ENCODE measurements at places on chromosomes 7 and 10.

GRCh38 chr7:66537876-66538275, 90.8 kb upstream of the KCTD7 start:
- no peak for DNase-seq

GRCh38 chr10:120824881-120825309, 26.3 kb upstream of the WDR11 start:
- DNase-seq = no peak

DNA sequence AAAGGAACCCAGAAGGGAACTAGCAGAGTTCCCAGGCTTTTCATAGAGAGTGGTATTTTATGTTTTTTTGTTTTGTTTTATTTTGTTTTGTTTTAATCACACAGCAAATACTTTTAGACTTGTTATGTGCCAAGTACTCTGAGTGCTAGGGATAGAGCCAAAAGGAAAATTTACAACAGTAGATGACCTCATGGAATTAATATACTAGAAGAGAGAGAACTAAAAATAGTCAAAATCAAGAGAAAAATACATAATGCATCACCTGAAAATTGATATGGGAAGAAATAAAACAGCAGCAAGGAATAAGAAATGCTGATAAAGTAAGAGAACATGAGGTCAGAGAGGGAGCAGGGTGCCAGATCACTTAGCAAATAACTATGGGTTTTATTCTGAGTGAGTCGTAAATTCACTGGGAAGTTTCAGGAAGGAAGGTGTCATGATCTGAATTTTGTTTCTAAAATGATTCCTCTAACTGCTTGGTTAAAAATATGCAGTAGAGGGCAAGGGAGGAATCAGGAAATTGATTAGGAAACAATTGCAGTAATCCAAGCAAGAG, 351.0 kb downstream of the ANKRD7 start:
- no peak for DNase-seq

- no peak for DNase-seq
Observed at GRCh38 chr7:112160771-112161150, 45.4 kb downstream of the DOCK4 start.

GRCh38 chr10:99845837-99846382, 63.5 kb downstream of the ABCC2 start:
- DNase-seq = peak; percentile 63

GRCh38 chr7:8162181-8162580, 99.8 kb downstream of the ICA1 start:
- no peak for DNase-seq

DNA sequence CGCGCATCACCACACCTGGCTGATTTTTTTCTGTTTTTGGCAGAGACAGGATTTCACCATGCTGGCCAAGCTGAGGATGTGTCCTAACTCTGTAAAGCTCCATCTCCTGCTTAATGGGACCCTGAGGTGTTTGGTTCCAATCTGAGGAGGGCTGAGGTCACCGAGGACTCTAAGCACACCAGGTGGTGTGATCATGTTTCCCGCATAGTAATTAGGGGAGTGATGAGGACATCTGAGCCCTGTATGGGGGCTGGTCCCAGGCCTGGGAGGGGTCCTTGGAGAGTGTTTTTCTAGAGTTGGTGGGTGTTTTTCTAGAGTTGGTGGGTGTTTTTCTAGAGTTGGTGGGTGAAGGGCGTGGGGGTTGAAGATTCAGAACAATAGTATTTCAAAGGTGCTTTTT, 3.0 kb upstream of the ABHD11 start:
- DNase-seq = no peak

DNA sequence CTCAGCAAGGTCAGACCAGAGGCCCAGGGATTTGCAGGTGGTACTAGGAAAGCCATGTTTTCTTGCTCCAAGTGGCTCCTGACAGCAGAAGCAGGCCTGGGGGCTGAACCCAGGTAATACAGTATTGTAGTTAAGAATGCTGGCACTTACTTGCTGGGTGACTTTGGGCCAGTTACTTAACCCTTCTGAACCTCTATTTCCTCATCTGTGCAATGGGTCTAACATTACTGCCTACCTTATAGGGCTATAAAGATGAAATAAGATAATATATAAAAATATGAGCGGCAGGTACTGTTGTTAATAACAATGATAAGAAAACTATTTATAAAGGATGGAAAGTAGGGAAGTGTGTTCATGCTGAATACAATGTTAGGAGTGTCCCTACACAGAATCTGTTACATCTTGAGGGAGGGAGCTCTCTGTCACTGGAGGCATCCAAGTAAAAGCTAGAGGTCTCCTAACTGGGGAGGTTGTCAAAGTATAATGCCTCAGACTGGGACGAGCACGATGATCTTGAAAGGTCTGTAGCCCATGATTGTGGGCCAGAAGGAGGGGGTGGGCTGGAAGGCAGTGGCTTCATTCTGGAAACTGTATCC, 26.9 kb downstream of the ADAMTS14 start:
- no peak for DNase-seq

DNA sequence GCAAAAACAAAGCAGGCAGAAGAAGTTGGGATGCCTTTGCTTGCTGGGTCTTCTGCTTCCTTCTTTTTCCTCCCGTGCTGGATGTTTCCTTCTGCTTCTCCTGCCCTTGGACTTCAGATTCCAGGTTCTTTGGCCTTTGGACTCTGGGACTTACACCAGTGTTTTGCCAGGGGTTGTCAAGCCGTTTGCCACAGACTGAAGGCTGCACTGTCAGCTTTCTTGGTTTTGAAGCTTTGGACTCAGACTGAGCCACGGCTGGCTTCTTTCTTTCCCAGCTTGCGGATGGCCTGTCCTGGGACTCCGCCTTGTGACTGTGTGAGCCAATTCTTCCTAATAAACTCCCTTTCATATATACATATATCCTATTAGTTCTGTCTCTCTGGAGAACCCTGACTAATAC, 11.3 kb upstream of the LCOR start:
- DNase-seq = no peak

DNA sequence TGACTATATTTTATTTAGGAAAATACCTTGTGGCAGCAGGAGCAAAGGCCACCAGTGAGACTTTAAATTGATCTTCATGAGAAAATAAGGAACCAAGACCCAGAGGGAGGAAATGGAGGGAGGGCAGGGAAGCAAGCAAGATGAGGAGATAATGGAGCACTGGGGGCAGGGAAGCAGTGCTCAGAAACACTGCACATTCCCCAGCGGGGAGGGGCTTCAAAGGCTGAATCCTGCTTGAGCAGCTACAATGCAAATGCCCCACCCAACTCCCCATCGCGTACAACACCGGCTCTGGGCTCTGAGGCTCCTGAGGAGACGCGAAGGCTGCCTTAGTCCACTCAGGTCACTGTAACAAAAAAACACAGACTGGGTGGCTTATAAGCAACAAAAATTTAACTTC, 503.8 kb downstream of the GRID1 start:
- no peak for DNase-seq

DNA sequence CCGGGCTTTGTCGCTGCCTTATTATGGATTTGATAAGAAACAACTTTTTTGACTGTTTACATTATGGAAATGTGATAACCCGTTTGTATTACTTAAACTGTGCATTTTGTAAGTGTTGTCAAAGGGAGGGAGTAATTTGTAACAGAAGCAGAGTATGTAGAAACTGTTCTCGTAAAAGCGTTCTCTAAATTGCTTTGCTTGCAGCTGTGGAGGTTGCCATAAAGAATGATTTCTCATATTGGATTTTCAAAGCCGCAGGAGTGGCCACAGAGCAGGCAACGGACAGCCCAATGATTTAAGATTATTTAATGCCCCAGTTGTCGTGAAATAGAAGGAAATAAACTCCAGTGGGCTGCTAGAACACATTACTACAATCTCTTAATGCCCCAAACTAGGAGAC, 114.0 kb upstream of the INSYN2A start:
- DNase-seq = no peak

DNA sequence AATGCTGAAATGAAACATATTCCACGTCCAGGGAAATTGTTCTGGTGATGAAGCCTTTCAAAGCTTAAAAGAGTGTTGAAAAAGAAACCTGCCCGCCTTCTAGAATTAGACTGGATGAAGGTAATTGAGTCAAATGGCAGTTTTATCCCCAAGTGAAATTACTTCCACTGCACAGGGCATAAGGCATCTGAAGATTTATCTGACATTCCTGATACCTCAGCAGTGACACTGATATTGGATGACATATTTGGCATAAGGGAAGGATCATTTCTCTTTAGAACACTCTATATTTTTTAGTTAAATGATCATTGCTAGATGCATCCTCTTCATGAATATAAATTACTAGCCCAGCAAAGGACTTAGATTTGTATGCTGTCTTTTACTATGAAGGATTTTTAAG, 229.6 kb upstream of the TPK1 start:
- DNase-seq = no peak

DNA sequence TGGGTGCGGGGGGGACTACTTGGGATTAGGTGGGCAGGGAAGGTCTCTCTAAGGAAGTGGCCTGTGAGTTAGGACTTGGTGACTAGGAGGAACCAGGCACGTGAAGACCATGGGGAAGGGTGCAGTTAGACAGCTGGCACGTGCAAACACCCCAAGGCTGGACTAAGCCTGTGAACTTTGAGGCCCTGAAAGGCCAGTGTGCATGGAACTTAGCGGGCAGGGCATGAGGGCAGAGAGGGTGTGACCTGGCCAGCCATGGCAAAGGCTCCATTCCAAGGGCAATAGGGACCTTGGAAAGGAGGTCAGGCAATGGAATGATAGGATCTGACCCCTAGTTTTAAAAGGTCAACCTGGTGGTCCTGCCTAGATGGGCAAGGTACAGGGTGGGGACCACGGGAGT, 158.4 kb upstream of the PCBD1 start:
- no peak for DNase-seq

DNA sequence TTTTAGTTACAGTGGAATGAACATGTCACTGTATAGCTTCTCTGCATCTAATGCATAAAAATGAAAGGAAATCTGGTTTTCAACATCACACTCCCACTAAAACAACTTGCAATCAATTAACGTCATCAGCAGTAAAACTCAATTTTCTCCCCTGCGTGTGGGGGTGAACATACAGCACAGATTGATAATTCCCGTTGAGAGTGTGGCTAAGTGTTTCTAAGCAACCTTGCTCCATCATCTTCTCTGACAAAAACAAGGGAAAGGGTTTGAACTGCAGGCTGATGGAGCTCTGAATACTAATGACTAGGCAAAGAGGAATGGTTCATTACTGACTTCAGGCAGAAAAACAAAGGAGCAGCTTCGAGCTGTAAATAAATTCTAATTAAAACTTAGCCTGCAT, 238.3 kb downstream of the PARD3 start:
- no peak for DNase-seq

- no peak for DNase-seq
Observed at GRCh38 chr7:29066641-29067040, 79.7 kb downstream of the CPVL start.

DNA sequence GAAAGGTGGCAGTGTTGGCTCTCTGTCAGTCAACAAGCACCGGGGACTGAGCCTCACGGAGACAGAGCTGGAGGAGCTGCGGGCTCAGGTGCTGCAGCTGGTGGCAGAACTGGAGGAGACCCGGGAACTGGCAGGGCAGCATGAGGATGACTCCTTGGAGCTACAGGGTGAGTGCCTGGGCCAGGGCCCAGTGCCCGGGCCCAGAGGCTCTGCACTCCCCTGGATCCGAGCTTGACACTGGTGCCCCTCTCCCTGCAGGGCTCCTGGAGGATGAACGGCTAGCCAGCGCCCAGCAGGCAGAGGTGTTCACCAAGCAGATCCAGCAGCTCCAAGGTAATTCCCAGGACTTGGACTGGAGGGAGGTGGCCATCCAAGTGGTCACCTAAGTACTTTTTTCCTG, 2.7 kb downstream of the CCDC136 start:
- DNase-seq = no peak
